Central memory CD8-positive, alpha-beta T cell (primary cell): ENCODE measurements at places on chromosomes 1 and 21.
A peak's percentile ranks its signal among the peaks of the same experiment; 100 is the strongest.

DNA sequence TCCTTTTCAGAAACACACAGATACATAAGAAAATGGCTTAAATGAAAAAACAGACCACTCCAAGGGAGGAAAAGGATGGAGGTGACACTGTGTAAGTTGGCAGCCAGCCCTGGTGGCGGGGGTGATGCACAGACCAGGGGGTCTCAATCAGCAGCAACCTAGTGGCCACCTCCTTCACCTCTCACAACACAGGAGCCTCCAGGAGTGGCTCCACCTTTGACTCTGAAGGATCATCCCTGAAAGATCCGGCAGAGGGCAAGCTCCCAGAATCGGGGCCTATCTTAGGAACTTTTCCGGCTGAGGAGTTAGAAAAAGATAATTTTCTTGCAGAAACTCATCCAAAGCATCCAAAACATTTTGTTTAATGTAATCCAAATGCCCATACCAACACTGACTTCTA, 51.2 kb upstream of the SMYD2 start:
- no peak overlapping the region for H3K27ac ChIP-seq
- no peaks in the 10 kb centered on the region for H3K36me3 ChIP-seq
- H3K27me3 ChIP-seq: peaks cover 61% of the 10 kb centered on the region
- H3K4me1 ChIP-seq: no peaks in the 10 kb centered on the region
- DNase-seq: no peak
- no peak overlapping the region for H3K4me3 ChIP-seq

GRCh38 chr1:8712413-8713231, 104.8 kb downstream of the RERE start:
- H3K4me1 ChIP-seq: peaks cover 20% of the 10 kb centered on the region
- no peaks in the 10 kb centered on the region for H3K36me3 ChIP-seq
- DNase-seq: no peak
- no peak overlapping the region for H3K4me3 ChIP-seq

GRCh38 chr1:10045480-10046355, 13.0 kb downstream of the UBE4B start:
- no peak overlapping the region for H3K4me3 ChIP-seq
- H3K4me1 ChIP-seq: peaks cover 52% of the 10 kb centered on the region
- no peak for DNase-seq
- H3K27me3 ChIP-seq: no peaks in the 10 kb centered on the region

DNA sequence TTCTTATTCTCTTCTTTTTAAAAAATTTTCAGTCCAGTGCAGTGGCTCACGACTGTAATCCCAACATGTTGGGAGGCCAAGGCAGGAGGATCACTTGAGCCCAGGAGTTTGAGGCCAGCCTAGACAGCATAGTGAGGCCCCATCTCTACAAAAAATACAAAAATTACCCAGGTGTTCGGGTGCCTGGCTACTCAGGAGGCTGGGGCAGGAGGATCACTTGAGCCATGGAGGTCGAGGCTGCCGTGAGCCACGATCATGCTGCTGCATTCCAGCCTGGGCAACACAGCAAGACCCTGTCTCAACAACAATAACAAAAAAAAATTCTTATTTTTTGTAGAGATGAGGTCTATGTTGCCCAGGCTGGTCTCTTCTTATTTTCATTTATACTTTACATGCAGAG, 7.9 kb downstream of the PLA2G2D start:
- H3K4me1 ChIP-seq: no peaks in the 10 kb centered on the region
- H3K36me3 ChIP-seq: peaks cover 3% of the 10 kb centered on the region
- H3K4me3 ChIP-seq: no peak overlapping the region
- no peak overlapping the region for H3K27ac ChIP-seq

GRCh38 chr21:25428537-25428936, 178.7 kb downstream of the MRPL39 start:
- DNase-seq: no peak
- H3K27ac ChIP-seq: no peak overlapping the region
- H3K4me1 ChIP-seq: no peaks in the 10 kb centered on the region
- H3K27me3 ChIP-seq: peaks cover 36% of the 10 kb centered on the region

DNA sequence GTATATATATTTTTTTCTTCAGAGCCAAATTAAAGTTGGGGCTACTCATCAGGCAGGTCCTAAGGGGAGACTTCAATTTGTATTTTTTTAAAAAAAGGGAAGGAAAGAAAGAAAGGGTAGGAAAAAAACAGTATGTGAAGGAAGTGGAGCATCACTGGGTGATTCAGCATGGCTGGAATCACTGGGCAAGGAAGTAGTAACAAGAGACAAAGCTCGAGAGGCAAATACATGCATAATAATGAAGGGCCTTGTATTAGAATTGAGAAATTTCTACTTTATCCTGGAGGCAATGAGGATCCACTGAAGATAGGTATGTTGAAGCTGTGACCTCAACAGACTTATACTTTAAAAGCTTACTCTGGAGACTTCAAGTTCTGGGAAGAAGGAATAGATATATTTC, 184.4 kb downstream of the COQ8A start:
- H3K4me3 ChIP-seq: no peak overlapping the region
- H3K27ac ChIP-seq: no peak overlapping the region
- H3K27me3 ChIP-seq: peaks cover 20% of the 10 kb centered on the region
- DNase-seq: no peak
- no peaks in the 10 kb centered on the region for H3K36me3 ChIP-seq
- H3K4me1 ChIP-seq: no peaks in the 10 kb centered on the region

DNA sequence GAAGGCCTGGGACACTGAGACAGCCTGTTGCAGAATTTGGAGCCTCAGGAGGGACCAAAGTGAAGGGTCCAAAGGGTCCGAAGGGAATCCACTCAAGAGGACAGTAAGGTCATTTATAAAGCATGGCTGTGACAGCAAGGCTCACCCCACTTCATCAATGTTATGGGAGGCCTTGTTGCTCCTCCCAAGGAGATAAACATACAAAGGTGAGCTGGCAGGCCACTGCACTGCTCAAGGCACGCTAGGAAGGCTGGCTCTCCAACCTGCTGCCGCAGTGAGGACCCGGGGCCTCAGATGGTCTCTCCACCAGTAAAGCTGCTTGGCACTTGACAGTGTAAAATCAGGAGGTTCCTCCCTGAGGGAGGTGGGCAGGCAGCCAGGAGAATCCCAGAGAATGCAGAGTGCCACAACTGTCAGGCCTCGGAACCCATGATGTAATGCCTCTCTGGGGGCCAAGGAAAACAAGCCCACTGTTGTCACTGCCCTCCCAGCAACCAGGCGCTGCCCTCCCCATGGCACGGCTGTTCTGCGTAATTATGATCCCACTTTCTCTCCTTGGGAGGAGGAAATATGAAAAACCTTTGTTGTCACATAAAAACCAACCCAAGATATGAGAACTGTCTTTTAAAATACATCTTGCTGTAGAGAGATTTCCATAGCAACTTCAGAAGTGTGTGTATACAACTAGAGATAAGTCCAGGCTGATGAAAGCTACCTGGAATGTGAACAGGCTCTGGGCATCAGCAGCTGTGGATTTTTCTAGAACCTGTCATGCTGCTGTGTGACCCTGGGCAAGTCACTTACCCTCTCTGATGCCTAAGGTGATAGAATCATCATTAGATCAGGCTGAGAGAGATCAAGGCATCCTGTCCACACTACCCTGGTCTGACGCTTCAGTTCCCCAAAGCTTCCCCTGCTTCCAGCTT, 102.5 kb downstream of the KCNN3 start:
- DNase-seq: no peak
- no peak overlapping the region for H3K4me3 ChIP-seq
- no peak overlapping the region for H3K27ac ChIP-seq
- no peaks in the 10 kb centered on the region for H3K4me1 ChIP-seq

DNA sequence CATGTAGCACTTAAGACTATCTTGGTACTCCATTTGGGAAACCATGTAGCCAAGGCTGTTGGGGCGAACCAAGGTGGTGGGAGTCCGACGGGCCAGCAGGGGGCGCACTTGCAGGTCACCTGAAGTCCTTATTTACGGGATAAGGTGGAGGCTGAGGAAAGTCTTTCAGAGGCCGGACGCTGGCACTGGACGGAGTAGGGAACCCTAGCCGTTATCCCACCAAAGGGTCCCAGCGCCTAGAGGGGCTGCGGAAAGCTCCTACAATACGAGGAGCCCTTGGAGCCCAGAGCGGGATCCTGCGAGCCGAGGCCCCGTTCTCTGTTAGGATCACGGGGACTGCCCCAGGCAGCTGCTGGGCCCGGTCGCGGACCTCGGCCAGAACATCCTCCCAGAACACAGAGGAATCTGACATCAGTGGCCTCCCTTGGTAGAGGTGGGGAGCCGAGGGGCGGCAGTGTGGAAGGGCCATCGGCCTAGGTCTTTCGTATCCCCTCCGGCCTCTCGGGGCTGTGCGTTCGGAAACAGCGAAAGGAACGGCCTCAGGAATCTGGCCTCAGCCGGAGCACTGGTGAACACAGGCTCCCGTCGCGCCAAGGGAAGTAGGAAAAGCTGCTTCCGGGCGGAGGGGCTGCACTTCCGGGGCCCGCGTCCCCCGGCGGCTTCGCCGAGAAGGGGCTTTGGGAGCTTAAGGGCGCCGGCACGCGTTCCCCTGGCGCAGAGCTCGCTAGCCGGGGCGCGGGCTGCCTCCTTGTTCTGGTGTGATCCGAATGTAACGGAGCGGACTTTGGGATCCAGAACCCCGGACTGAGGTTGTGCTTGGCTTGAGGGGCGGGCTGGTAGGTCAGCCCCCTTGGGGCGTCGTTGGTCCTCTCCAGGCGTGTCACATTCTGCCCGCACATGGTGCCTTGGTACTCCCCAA, 29.9 kb upstream of the RPTN start:
- peaks cover 9% of the 10 kb centered on the region for H3K4me1 ChIP-seq
- H3K27me3 ChIP-seq: peaks cover 15% of the 10 kb centered on the region
- peak overlapping the region; percentile 76 for H3K4me3 ChIP-seq
- peak; percentile 53 for DNase-seq
- H3K27ac ChIP-seq: peak overlapping the region; percentile 60
- H3K36me3 ChIP-seq: peaks cover 3% of the 10 kb centered on the region
